ENCODE measurements at places on chromosomes 7 and 10.

- no peak for DNase-seq
Observed at GRCh38 chr10:23201837-23202236, 9.7 kb downstream of the PTF1A start.

- no peak for DNase-seq
Observed at GRCh38 chr7:140697447-140698143, 1.1 kb downstream of the NDUFB2 start.

- DNase-seq: no peak
Observed at GRCh38 chr7:30420662-30421061, 57.9 kb downstream of the NOD1 start.

- DNase-seq: no peak
Observed at GRCh38 chr10:78964274-78964951, 104.4 kb upstream of the ZMIZ1 start.

- no peak for DNase-seq
Observed at GRCh38 chr10:74190494-74190893, 39.5 kb downstream of the ADK start.

GRCh38 chr7:149716007-149716931 lies 57.1 kb downstream of the ZNF467 start:
- DNase-seq: no peak

- no peak for DNase-seq
Observed at GRCh38 chr10:26043469-26043868, 109.4 kb downstream of the MYO3A start.

DNA sequence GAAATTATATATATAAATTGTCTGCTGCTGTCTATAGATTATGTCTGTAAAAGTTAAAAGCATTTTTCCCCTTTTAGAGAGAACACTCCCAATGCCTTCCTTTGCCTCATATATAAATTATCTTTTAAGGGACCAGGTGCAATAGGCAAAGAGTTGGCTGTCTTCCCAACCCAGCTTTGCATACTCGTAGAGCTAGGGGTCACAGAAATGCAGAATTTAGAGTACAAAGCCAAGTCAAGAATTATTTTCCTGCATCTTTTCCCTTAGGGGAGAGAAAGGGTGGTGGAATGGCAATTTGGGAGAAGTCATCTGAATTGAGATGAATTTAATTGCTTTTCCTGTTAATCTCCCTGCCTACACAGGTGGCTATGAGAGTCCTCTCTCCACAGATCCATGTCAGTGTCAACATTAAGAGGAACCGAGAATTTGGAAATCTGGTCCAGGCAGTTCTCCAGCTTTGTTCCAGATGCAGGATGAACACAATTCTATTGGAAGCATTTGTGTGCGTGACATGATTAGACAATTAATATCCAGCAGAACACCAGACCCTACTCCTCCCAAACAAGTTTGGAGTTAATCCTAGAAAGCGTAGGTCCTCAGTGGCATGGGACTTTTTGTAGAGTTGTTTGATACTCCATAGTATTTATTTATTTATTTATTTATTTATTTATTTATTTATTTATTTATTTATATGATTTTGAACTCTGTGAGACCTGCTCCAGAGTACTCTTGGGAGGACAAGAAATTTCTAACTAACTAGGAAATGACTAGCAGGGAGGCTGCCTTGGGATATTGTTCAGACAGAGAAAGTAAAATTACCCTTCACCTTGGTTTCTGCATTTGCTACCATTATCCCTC lies 80.3 kb upstream of the SKAP2 start:
- no peak for DNase-seq

DNA sequence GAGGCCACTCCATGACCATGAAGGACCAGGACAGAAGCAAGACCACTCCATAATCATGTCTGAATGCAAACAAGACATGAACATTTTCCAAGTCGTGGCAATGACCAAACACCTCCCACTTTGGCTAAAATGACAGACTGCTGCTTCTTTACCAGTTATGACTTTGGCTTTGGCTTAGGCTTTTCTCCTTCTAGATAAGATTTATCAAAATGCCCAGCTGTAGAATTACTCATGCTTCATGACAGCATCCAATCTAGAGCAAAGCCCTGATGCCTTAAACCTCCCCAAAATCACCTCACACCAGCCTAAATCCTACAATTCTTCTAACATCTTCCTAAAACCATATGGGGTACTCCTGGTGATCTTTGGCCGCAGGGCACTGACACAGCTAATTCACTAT lies 102.1 kb downstream of the VPS41 start:
- no peak for DNase-seq

GRCh38 chr7:124387056-124387455 lies 354.2 kb upstream of the TMEM229A start:
- no peak for DNase-seq

DNA sequence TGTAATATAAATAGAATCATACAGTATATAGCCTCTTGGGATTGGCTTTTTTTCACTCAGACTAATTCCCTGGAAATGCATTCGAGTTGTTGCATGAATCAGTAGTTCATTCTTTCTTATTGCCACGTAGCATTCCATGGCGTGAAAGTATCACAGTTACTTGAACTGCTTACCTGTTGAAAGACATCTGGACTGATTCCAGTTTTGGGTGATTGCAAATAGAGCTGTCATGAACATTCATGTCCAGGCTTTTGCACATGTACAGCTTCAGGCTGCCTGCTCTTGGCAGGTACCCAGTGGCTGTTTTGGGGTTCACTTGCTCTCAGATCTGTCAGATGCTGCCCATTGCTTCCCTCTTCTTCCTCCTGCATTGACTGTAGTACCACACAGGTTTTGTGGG lies 54.9 kb downstream of the LRGUK start:
- no peak for DNase-seq

GRCh38 chr10:77846718-77847311 lies 79.7 kb downstream of the DLG5 start:
- peak; percentile 85 for DNase-seq

DNA sequence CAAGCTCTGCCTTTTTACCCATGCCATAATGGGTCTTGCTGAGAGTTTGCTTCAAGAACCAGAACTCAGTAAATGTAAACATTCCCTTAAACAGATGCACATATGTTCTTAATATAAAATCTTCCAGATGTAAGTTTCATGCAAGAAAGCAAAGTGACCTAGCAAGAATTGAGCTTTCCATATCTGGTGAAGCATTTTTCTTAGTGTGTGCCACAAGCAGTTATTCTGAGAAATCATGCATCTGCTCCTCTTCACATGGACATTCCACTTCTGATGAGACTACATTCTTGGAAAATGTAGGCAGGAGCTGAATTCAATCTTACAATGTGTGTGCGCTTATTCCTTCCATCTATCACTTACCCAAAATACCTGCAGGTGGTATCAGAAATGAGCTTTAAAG lies 227.8 kb upstream of the LRRTM3 start:
- no peak for DNase-seq

DNA sequence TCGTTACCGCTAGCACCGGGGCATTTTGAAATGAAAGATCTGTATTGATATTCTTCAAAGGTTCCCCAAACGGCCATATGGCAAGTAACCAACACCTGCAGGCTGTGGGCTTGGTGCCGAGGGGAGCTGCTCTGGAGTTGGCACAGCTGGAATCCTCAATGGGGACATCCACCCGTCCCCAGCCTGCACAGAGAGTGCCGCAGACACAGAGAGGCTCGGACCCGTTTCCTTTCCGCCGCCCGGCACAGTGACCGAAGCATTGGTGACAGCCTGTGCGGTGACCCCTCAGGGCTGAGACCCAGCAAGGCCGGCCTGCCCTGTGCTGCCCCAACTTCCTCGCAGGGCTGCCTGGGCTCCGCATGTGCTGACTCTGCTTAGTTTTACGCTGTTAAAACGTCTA lies 4.5 kb downstream of the CFAP46 start:
- no peak for DNase-seq

DNA sequence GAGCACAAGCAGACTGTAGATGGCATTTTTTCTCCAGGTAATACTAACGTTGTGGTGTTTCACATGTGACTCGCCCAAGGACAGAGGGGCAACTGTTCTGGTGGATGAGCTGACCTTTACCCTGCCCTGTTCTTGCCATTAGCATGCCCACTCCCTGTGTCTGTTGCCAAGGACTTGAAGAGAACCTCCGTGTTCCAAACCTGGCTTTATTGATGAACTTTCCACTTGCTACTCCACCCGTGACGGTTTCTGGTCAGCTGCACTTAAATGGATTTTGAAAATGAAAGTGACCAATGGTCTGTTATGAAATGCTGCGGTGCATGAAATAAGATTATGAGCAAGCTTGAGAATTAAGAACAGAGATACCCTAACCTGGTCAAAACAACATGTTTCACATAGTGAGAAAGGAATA lies 30.4 kb downstream of the LRRC4 start:
- DNase-seq: no peak

DNA sequence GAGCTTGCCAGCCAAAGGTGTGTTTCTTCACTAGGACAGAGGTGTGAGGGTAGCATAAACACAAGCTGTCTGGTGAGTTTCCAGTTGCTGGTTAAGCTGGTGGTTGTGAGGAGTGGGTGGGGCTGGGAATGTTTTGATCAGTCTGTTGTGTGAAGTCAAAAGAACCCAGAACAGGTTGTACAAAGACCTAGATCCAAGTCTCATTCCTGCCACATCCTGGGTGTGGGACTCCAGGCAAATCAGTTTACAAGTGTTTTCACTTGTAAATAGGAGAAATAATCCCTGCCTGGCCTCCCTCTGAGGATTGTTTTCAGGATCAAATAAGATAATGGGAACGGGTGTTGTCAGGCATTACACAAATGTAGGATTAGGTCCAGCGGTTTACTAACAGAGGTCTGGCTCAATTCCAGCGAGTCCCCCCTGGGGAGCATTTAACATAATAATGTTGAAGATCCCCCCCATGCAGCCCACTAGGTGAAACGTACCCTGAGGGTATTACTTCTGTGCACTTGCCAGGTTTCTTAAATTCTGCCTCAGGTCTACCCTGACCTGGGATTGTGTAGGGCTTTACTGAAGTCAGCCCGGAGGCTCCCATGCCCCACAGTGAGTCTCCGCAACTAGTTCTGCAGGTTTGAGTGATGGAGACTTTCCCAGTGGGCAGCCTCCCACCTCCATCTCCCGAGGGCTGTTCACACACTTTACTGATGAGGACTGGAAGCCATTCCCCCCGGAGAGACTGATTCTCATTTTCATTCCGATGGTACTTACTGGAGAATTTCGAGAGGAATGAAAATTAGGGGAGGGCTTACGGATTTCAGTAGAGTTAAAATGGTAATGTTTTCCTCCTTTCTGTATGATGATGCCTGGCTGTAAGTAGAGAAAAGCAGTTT lies 2.7 kb upstream of the FRAT2 start:
- no peak for DNase-seq

DNA sequence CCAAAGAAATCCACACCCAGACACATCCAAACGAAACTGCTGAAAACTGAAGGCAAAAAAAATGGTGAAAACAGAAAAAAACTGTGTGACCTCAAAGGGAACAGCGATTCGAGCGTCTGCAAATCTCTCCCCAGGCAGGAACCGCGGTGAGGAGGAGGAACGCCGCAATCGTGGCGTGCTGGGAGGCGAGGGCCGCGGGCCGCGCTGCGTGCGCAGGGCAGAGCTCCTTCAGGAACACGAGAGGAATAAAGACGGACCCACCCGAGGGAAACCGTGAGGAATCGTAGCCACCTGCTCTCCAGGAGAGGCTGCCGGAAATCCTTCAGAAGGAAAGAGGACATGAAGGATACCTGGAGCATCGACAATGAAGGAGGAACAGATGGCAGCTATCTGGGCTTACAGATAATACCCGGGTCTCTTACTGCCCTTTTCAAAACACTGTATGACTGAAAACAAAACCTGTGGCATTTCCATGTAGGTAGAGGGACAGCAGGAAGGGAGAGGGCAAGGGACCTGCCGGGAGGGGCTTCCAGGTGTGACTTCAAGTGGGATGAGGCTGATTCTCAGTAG lies 266.0 kb downstream of the MAD1L1 start:
- no peak for DNase-seq

- DNase-seq: no peak
Observed at GRCh38 chr7:106405697-106406141, 120.9 kb upstream of the NAMPT start.

- no peak for DNase-seq
Observed at GRCh38 chr10:87590705-87591588, 68.7 kb upstream of the PAPSS2 start.

GRCh38 chr7:22210967-22211366 lies 146.0 kb downstream of the RAPGEF5 start:
- no peak for DNase-seq

- no peak for DNase-seq
Observed at GRCh38 chr10:31192475-31192874, 126.5 kb upstream of the ZEB1 start.

DNA sequence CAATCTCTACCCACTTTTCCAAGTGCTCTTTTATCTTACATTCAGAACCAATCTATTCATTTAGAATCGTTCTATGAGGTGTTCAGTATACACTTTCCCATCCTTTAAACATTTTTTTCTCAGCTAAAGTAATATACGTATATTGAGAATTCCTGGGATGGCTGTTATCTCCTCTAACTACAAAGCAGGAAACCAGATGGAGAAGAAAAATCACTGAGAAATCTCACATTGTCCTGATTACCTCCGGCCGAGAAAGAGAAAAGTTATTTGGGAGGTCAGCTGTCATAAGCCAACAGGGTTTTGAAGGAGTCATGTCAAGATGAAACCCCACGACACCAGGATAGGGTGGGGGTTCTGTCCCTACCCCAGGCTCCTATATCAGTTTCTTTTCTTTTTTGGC lies 99.2 kb upstream of the KDM7A start:
- DNase-seq: no peak

GRCh38 chr7:18638594-18639452 lies 143.3 kb downstream of the HDAC9 start:
- peak; percentile 34 for DNase-seq

- DNase-seq: no peak
Observed at GRCh38 chr10:103921750-103922195, 3.8 kb upstream of the STN1 start.

- DNase-seq: no peak
Observed at GRCh38 chr10:60206735-60207134, 182.9 kb downstream of the ANK3 start.

DNA sequence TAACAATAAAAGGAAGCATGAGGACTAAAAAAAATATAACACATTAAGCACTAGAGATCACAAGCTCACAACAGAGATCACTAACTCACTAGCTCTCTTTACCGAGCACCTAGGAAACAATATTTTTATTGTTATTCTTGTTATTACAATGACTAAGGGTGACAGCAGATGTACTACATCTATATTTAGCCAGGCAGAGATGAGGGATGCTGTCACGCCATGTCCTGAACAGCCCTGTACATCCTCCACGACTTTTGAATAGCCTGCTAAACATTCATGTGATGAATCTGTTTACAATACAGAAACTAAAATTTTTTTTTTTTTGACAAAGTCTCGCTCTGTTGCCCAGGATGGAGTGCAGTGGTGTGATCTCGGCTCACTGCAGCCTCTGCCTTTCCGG lies 22.7 kb downstream of the FAM133B start:
- no peak for DNase-seq

- no peak for DNase-seq
Observed at GRCh38 chr7:41193738-41194282, 509.1 kb downstream of the INHBA start.

GRCh38 chr7:111997546-111997945 lies 208.7 kb downstream of the DOCK4 start:
- DNase-seq: no peak
